Astrocyte (in vitro differentiated cells and primary cell): ENCODE measurements at places on chromosomes 6 and 20.

GRCh38 chr6:72524011-72524645 lies 97.7 kb upstream of the KCNQ5 start:
- no peak overlapping the region for H3K4me3 ChIP-seq
- no peaks in the 10 kb centered on the region for H3K27me3 ChIP-seq
- no peak for DNase-seq
- H3K27ac ChIP-seq: no peak overlapping the region

DNA sequence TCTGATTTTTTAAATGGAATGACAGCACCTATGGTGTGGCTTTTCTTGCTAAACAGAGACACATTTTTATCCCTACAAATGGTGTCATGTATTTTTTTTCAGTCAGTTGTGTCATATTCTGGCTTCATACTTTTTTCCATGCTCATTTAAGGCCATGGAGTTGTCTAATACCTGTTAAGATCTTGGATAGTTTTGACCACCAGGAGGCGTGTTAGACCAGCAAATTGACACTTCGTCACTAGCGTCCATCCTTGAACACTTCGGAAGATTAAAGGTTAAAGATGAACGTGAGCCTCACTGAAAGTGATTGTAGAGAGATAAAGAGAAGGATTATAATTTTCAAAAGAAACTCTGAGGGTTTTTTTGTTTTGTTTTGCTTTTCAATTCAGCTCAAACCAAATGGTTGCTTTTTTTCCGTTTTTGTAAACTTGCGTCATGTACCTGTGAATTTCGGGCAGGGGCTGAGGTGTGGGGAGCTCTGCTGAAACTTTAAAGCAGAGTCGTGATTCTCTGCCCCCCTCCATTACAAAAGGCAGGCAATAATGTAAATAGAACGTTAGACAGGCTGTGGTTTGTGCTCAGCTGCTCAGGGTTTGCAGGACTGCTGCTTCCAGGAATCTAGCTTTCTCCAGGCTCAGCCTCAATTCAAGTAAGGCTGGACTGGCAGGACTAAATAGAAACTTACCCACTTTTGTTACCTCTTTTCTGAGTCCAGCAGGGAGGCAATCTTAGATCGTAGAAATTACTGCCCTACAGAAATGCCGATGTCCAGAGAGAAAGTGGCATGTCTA lies 245.1 kb downstream of the FOXA2 start:
- H3K27ac ChIP-seq: no peak overlapping the region
- H3K27me3 ChIP-seq: no peaks in the 10 kb centered on the region
- H3K4me3 ChIP-seq: no peak overlapping the region
- H3K4me1 ChIP-seq: no peaks in the 10 kb centered on the region
- peak; percentile 18 for DNase-seq

- no peaks in the 10 kb centered on the region for H3K4me1 ChIP-seq
- H3K27ac ChIP-seq: no peak overlapping the region
- H3K27me3 ChIP-seq: no peaks in the 10 kb centered on the region
- no peak overlapping the region for H3K4me3 ChIP-seq
- H3K36me3 ChIP-seq: no peaks in the 10 kb centered on the region
Observed at GRCh38 chr20:2408111-2408510, 27.4 kb downstream of the TGM6 start.

DNA sequence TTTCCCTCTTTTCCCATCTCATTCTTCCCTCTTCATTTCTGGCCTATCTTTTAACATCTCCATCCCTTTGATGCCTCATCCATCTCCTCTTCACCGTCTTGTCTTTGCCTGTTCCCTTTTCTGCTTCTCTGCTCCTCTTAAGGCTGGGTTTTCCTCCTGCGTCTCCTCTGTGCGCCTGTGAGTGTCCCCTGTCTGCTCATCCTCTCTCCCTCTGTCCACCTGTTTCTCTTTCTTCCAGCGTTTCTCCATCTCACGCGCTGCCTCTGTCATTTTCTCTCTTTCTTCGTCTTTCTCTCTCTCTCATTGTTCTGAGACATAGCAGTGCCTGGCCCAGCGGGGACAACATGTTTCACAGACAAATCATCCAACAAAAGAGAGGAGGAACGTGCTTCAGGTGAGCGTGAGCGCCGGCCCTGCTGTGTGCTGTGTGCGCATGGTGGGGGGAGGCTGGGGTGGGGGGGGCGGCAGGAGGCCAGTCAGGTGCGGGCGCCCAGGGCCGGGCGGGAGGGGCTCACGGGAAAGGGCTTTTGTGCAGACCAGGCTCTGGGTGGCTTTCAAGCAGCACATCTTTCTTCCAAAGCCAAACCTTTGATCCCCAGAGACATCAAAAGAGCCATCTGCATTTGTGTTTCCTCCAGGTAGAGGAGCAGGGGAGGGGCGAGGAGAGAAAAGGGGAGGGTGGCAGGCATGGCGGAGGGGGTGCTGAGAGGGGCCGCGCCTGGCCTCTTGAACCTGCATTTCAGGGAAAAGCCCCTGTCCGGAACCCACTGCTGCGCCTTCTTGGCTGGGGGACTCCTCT lies 121.3 kb downstream of the VEGFA start:
- no peak overlapping the region for H3K4me3 ChIP-seq
- H3K4me1 ChIP-seq: peaks cover 4% of the 10 kb centered on the region
- H3K36me3 ChIP-seq: no peaks in the 10 kb centered on the region
- H3K27me3 ChIP-seq: peaks cover 18% of the 10 kb centered on the region

GRCh38 chr20:24164360-24164759 lies 175.8 kb upstream of the GGTLC1 start:
- no peak for DNase-seq
- no peaks in the 10 kb centered on the region for H3K27me3 ChIP-seq
- no peaks in the 10 kb centered on the region for H3K4me1 ChIP-seq
- H3K27ac ChIP-seq: no peak overlapping the region
- no peak overlapping the region for H3K4me3 ChIP-seq

DNA sequence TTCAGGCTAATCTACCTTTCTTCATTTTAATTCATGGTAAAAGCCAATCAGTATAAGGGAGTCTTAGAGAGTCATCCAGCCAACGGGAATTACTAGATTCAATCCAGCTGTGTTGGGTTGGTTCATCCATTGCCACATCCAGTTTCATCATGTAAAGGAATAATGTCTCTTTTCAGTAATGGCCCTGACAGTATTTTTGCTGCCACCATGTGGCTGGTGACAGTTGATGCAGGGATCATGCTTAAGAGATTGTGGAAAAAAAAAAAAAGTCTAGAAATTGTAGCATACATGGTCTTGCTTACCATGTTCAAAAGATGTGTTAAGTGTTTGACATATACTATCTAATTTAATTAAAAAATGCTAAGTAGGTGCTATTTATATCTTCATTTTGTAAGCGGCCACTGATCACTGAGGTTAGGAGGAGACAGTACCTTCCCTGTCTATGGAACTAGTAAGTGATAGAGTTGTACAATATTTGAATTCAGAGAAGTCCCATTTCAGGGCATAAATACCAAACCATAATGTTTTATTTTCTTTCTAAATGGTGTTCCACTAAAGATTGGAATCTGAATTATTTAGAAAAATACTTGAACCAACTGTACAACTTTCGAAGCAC lies 135.9 kb downstream of the KHDRBS2 start:
- H3K4me3 ChIP-seq: no peak overlapping the region
- H3K27me3 ChIP-seq: no peaks in the 10 kb centered on the region
- H3K4me1 ChIP-seq: no peaks in the 10 kb centered on the region
- no peaks in the 10 kb centered on the region for H3K36me3 ChIP-seq
- no peak for DNase-seq
